Occipital lobe (tissue), 3 donors: ENCODE measurements at places on chromosomes 2 and 18.
A peak's percentile ranks its signal among the peaks of the same experiment; 100 is the strongest.

DNA sequence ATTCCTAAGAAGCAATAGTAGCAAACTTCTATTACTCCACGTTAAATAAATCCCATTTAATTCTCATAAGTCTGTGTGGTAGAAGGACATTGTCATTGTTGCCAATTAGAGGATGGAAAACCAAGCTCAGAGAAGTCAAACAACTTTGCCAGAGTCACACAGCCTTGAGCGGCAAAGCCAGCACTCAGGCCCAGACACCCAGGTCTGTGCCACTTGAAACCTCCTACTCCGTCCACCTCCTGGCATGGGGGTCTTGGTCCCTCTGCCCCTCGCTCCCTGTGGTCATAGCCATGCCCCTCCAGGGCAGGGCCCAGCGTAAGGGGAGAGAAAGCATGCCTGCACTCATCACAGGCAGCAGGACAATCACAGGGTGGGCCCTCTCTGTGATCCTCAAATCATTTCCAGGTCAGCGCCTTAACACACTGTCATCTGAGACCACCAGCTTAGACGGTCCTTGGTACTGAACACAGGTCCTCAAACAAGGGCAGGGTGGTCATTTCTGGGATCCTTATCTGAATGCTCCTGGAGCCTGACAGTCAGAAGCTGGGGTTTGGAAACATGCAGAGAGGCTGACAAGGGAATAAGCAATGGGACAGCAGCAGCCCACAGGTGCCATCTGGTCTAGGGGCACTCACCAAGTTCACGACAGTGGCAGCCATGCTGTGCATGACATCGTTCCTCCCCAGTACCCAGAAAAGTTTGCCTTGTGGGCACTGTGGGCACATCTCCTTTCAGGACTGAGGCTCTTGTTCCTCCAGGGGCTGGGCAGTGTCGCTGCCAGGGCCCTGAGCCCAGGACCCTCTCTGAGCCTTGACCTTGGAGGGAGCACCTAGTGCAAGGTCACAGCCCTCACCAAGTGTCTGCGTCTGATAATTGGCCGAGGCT is 38.2 kb downstream of the FAM178B start:
- DNase-seq, result no peak

DNA sequence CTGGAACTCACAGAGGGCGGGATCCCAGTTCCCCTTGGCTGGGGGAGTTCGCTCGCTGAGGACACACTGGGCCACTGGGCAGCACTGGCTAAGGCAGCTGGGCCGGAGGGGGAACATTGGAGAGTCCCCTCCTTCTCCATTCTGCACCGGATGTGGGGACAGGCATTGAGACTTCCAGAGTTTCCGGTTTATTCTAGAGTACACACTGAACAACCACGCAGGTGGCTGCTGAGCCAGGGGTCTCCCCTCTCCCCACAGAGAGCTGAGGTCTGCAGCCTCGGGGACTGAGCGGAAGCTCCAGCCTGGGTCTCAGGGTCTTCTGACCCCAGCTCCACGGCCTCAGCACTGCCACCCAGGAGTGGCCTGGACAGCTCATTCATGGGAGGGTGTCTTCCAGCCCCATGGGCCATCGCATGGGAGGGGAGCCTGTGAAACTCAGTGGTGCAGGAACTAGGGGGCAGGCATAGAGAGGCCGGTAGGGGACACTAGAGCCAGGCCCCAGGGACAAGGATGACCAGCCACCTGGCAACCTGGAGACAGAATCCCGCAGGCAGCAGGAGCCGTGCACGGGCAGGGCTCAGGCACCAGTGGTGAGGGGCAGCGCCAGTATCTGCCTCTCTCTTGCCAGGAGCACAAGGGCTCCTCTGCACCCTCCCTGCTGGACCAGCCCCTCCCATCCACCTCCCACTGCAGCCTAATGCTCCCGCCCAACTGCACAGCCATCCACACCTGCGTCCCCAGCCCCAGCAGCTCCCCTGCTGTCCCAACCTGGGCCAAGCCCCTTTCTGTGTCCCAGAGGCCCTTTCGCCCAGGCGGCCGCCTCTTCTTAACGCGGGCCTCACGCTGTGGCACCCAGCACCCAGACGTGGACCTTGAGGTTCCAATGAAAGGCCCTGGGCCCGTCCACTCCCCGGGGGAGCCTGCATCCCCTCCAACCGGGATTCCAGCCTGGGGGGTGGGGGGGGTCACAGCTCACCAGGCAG is 45.1 kb upstream of the GPC1 start:
- no peak for DNase-seq

DNA sequence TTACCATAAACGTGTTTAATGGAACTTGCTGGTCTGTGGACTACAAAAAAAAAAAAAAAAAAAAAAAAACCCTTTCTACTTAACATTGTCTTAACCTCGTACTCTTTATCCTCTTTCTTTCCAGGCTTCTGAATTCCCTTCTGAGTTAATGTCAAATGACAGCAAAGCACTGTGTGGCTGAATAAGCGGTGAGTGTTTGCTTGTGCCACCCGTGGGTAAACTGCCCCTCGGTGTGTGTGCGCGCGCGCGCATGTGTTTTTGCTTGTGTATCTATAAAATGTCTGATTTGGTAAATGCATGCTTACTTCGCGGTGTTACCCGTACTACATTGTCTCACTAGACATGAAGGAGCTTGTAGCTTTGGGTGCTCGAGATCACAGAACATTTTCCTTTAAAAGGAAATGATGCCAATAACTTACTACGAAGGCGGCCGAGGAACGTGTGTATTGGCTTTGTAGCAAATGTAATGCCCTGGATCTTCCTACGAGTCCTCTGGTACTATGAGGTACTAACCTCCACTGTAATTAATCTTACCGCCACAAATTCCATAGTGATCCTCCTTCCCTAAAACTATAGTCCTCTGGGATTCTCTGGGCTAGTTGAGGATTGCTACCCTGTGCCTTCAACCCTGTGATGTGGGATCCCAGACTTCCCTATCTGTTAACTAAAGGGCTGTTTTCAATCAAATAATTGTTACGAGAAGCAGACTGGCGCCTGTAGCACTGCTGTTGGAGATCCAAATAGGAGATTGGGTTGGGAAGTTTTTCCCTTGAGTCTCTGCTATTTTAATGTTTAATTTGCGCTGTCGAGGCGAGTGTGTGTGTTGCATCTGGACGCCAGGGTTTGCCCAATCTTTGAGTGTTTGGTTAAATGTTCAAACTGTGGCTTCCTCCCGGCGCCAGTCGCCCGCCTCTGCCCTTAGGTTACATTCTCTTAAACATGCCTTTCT is 1.1 kb downstream of the ID2 start:
- DNase-seq, result peak; percentile 14

DNA sequence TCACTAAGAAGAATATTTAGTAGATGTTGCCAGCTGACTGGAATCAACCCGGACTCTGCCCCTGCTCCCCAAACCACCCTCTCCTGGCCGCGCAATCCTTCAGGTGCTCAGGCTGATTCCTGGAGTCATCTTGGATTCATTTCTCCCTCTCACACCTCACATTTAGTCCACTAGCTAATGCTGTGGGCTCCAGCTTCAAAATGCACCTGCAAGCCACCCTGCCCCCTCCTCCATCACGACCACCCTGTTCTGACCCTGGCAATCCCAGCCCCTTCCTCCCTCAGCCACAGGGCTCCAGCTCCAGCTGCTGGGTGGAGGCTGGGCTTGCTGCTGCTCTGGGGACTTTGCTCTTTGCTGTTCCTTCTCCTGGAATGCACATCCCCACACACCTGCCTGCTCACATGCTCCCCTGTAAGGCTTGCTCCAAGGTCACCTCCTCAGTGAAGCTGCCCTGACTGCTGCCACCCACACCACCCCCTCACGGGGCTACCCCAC is 61.3 kb upstream of the SH3RF3 start:
- no peak for DNase-seq

GRCh38 chr2:241469746-241470145 is 38.6 kb downstream of the STK25 start:
- no peak for DNase-seq

GRCh38 chr2:1088192-1088860 is 137.7 kb downstream of the SNTG2 start:
- no peak for DNase-seq

DNA sequence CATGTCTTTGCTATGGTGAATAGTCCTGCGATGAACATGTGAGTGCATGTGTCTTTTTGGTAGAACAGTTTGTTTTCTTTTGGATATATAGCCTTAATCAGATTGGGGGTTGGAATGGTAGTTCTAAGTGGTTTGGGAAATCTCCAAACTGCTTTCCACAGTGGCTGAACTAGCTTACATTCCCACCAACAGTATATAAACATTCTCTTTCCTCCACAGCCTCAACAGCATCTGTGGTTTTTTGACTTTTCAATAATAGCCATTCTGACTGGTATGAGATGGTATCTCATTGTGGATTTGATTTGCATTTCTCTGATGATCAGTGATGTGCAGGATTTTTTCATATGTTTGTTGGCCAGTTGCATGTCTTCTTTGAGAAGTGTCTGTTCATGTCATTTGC is 112.2 kb upstream of the SESTD1 start:
- no peak for DNase-seq

DNA sequence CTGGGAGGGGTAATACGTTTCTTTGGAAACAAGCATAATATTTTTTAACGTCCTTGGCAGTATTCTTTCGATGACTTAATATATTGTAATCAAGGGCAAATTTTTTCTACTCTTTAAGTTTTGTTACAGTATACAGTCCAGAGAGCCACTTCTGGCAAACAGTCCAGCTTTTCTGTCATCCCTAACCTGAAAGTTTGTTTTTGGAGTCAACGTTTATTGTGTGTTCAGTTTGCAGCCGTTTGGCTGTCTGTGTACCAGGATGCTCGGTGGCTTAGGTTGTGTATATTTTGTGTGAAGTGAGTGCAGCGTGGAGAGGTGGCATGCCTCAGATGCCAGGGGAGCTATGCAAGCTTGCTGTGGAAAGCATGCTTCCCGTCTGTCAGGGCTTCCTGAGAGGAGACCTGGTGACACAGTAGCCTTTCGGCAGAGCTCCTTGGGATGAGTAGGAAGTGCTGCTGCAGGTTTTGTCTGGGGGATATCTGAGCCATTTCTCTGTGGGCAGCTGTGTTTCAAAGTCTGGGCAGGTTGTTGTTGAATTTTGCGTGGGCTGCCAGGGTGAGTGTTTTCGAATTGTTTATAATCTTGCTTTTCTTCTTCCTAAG is 14.7 kb downstream of the MAP3K20 start:
- DNase-seq, result no peak

- DNase-seq, result no peak
Measured at GRCh38 chr2:216557820-216558219, 59.2 kb downstream of the RPL37A start.

DNA sequence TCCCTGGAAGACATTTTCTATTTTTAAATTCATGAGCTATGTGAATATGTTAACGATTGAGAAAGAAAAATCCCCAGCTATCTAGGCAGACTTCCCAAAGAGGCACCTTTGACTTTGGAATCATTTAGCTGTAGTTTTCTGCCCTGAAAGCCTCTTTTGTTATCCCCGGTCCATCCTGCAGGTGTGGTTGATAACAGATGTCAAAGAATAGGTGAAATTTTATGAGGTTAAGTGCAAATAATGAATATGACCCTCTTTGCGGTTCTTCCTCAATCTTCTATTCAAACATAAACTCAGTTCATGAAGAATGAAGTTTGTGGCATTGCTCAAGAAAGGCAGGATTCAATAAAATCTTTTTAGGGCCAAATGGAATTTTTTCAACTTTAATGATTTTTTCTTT is 51.6 kb upstream of the ATP8B1 start:
- no peak for DNase-seq

- DNase-seq, result no peak
Measured at GRCh38 chr2:71925268-71926088, 222.2 kb downstream of the CYP26B1 start.

DNA sequence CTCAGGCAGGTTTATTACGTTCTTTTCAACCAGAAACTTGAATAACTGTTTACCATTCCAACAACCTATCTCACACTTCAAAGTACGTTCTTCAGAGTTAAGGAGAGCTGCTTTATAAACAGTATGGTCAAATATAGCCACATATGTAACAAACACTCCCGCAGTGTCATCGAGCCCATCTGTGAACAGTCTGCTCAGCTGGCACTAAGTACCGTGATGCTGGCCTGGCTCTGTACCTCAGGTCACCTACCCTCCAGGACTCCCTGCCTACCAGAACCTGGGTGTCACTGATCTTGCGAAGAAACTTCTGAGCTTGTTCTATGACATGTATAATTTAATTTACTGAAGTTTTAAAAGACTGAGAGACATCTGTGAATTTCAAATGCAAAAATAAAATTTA is 71.4 kb downstream of the SEPTIN10 start:
- no peak for DNase-seq

- DNase-seq, result no peak
Measured at GRCh38 chr18:2905854-2906703, 59.3 kb downstream of the EMILIN2 start.

- no peak for DNase-seq
Measured at GRCh38 chr2:231475965-231476364, 11.7 kb upstream of the NCL start.

DNA sequence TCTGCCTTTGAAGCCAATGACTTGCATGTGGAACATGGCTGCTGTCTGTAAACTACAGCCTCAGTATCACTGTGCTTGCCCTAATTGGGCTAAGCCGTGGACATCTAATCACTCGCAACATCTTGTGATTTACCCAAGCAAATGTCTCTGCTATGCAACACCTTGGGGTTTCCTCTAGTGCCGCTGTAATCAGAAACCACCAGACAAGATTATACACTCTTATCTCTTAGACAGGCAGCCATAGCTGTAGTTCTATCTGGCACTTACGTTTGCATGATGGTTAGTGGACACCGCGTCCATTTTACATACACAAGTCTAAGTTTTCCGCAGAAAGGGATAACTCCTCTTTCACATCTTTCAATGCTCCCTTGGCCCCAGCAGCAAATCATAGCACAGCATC is 204.3 kb upstream of the CCDC68 start:
- DNase-seq, result no peak

DNA sequence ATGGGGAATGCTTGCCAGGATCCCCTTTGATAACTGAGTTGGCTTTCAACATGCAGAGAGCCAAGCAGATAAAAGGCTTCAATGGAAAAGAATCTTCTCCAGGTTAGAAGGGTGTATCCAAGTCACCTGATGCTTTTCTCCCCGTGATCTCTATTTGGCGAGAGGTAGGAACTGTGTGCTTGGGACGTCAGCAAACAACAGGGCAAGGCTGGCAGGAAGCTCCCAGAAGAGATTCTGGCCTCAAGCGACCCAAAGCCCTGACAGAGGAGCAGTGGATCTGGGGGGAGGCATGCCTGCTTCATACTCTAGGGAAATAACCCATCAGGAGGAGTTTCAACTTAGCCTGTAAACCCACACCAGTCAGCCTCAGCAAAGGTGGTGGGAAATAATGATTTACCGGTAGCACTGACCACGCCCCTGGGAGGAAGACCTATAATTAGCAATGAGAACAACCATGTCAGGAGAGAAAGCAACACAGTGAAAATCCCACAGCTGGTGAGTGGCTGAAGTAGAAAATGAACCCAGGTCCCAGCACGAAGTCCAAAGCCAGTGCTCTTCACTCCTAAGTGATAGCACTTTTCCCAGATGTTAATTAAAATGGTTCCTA is 76.3 kb upstream of the SEC11C start:
- no peak for DNase-seq

DNA sequence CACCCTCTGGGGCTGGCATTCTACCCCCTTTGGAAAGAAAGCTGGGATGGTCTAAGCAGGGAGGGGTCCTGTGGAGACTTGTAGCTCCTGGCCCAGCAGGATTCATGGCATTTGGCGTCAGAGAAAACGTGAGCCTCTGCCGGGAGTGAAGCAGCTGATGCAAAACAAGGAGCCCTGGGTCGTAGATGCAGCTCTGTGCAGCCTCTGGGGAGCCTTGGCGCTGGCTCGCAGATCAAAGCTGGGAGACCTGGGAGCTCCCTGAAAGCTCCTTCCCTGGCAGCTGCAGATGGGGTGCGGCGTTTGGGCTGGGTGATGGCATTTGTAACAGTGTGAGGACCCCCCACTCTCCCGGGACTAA is 148.3 kb downstream of the KLHL29 start:
- DNase-seq, result no peak
